ENCODE measurements at places on chromosomes 2 and 18.
A peak's percentile ranks its signal among the peaks of the same experiment; 100 is the strongest.

- no peak for DNase-seq
Observed at GRCh38 chr2:82674652-82675051, 1784.4 kb downstream of the SUCLG1 start.

DNA sequence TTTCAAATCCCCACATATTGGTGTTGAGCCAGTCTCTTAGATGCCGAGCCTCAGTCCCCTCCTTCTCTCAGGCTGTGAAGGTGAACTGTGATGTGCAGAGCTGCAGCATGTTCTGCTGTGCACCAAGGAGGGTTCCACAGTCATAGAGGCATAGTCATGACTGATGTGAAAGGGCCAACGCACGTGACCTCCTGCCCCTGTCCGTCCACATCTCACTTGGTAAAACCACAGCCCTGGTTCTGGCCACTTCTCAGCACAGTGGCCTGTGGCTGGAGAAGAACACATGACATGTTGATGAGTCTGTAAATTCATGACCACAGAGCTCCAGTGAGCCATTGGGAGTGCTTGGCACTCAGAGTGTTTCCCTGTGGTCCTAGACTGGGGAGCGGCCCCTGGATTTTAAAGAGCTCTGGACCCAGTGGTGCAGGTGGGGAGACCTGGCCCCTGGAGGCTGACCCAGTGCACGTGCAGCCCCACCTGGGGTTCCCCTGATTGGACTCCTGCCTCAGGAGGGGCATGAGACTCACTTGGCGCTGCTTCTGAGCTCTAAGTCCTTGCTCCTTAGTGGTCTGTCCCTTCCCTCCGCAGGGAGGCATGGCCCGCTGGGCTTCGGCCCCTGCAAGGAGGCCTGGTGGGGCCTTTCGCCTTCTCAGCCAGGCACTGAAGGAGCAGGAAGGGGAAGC lies 25.3 kb downstream of the INPP4A start:
- no peak for DNase-seq

GRCh38 chr2:150824118-150824517 lies 336.7 kb upstream of the RND3 start:
- no peak for DNase-seq

- DNase-seq, result no peak
Observed at GRCh38 chr2:24768601-24769000, 24.6 kb downstream of the PTRHD1 start.

DNA sequence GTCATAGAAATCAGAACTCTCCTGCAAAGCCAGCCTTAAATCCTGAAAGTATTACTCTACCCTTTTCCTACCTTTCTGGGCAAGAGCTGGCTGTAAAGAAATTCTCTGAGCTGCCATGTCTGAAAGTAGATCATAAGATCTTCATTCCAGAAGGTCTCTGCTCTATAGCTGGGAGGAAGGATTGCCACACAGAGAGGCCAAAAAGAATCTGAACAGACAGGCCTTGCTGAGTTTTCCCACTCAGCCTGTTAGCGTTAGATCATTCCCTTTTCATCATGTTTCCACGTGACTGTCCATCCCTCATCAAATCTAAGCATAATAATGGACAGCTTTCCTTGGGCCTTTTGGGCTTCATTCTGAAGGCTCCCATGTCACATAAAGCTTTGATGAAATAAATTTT lies 43.2 kb upstream of the FHL2 start:
- no peak for DNase-seq

- DNase-seq, result no peak
Observed at GRCh38 chr2:117500721-117501120, 313.8 kb upstream of the DDX18 start.

DNA sequence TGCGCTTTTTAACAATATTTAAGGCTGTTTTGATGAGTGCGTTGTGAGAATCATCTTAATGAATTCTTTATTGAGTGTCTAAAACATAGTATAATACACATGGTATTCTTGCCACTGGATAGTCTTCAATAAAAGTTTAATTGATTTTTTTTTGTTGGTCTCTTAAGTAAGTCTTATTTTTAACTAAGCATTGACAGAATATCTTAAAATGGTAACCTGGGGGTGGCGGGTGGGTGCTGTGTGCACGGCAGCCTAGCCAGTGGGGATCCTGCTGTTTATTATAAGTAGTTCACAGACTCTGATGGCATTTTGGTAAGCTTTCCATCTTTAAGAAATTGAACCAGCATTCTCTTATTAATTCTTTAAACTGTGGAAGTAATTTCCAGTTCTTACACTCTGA lies 6.0 kb downstream of the SOX11 start:
- DNase-seq, result no peak

DNA sequence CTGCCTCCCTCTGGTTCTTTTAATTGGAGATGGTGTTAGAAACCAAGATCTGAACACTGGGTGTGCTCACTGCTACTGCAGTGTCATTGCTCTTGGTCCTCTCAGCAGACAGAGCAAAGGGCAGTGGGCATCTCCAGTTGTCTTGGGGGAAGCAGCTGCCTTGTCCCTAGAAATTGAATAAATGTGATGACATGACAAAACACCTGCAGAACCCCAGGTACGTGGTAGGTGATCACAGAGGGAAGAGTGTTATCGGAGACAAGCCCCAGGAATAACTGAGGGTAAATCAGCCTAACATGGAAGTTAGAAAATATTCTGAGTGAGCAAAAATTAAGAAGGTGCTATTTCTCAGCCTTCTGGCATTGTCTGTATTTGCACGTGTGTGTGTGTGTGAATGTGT lies 311.9 kb upstream of the HDAC4 start:
- DNase-seq, result no peak

GRCh38 chr2:223760838-223761502 lies 76.4 kb downstream of the AP1S3 start:
- peak; percentile 63 for DNase-seq

DNA sequence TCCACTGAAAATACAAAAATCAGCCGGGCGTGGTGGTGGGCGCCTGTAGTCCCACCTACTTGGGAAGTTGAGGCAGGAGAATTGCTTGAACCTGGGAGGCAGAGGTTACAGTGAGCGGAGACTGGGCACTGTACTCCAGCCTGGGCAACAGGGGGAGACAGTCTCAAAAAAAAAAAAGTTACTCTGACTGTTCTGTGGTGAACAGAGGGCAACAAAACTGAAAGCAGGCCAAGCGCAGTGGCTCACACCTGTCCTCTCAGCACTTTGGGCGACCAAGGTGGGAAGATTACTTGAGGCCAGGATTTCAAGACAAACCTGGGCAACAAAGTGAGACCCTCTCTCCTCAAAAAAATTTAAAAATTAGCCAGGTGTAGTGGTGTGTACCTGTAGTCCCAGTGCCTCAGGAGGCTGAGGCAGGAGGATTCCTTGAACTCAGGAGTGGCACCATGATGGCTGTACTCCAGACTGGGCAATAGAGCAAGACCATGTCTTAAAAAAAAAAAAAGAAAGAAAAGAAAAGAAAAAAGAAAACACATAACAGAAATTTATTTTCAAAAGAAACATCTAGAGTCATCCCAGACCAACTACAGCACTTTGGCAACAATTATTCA lies 13.6 kb upstream of the RTN4 start:
- DNase-seq, result no peak

GRCh38 chr18:71001597-71001996 lies 712.8 kb downstream of the SOCS6 start:
- DNase-seq, result no peak

DNA sequence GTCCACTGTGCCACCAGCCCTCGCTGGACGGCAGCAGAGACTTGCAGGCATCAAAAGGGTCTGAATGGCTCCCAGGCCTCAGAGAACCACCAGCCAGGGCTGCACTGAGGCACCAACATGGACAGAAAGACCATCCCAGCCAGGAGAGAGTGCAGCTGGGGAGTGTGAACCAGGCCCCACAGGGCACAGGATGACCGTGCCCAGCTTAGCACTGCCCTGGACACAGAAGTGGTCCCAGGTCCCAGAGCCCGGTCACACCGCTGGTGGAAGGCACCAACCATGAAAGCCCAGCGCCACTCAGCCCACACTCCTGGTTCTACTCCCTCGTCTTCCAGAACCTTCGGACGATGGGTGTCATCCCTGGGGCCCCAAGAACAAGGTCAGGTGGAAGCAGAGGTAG lies 20.5 kb downstream of the AQP12A start:
- DNase-seq, result no peak

DNA sequence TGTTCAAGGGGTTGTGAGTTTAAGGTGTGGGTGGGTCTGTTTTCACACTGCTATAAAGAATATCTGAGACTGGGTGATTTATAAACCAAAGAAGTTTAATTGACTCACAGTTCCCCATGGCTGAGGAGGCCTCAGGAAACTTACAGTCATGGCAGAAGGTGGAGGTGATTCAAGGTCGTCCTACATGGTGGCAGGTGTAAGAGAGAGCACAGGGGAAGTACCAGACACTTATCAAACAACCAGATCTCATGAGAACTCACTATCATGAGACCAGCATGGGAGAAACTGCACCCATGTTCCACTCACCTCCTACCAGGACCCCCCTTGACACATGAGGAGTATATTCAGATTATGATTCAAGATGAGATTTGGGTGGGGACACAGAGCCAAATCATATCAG lies 38.0 kb downstream of the RHBDD1 start:
- DNase-seq, result peak; percentile 56

DNA sequence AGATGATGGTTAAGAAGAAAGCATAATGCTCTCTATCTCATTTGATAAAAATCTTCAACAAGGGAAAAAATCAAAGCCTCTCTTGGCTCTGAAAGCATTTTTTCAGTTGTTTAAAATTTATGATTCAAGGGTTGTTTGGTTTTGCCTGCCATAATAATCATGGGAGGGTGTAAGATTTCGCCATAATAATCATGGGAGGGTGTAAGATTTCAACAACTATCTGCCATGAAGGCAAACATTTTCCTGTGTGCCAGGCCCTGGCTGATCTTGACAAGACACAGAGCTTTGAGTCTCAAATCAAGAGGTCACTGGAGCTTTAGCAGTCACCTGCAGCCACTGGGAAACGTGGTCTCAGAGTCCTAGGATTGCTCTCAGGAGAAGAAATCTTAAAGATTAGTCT lies 175.1 kb upstream of the PIEZO2 start:
- no peak for DNase-seq

- no peak for DNase-seq
Observed at GRCh38 chr2:43370146-43370545, 143.7 kb upstream of the ZFP36L2 start.

DNA sequence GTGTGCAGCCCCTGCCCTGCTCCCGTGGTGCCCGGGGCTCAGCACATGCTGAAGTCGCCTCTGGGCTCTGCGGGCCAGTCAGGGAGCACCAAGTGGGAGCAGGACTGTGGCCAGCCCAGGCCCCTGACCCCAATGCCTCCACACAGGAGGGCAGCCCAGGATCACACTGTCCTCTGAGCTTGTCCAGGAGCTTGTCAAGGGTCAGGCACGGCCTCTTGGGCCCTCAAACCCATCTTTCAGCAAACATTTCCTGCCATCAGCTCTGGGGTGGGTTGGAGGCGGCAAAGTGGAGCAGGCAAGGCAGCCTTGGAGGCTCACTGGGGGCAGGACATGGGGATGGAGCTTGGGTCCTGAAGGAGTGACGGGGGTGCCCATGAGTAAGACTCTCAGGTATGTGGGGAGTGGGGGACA lies 10.3 kb downstream of the SNED1 start:
- no peak for DNase-seq

DNA sequence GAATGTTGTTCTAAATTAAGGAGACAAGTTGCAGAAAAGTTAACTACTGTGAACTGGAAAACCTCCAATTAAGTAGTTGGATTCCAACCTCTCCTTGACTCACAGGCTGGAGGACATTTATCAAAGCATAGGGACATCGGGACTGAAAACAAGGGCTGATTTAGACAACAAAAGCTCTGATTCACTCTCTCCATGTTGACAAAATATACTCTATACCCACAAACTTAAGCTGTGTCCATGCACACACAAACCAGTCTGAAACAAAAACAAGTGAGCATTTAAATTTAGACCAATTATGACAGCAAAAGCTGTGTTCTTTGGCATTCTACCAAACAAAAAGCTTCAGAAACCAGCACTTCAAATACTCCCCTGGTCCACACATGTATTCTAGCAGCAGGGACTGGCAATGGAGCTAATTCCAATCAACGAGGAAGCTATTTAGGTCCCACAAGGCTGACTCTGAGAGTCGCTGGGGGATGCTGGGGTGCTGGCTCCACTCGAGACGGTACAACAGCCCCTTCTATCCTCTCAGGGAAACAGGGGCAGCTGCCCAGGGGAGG lies 71.4 kb downstream of the NXPH2 start:
- no peak for DNase-seq

GRCh38 chr2:74715880-74716279 lies 61.8 kb downstream of the SEMA4F start:
- no peak for DNase-seq

GRCh38 chr2:136495636-136496035 lies 269.7 kb upstream of the THSD7B start:
- DNase-seq, result no peak

GRCh38 chr2:58376592-58376991 lies 135.5 kb upstream of the FANCL start:
- DNase-seq, result no peak

DNA sequence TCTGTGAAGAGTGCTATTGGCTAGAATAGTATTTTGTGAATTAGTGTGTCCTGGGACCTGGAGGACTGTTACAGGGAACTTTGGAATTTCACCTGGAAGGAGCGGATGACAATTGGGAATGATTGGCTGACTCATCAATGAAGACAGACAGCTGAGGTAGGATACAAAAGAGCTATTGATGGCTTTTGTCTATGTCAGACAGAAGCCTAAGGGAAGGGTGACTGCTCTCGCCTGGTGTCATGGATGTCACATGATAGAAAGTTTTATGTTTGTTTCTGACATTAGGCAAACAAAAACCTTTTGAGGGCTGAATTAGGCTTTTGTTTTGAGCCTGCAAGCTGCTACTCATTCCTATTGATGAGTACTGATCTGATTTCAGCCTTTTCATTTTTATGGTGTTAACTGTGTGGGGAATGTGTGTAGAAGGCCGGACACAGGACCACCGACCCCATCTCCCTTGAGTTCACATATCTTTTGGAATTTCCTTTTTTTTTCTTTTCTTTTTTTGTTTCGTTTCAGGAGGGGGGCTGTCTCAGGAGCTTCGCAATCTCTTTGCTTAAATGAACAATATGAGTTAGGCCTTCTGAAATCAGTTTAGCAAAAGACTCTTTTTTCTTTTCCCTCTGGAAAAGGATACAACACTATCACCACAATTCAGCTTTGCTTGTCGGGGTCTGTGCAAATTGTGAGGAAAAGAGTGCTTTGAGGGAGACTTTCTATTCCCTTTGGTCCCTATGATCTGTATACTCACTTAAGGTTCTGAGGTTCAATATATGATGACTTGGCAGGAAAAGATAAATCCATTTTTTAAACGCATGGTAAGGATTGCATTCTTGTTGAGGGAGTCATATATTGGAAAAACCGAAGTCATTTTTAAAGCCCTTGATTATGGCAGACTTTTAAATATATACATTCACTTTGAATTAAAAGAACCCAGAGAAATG lies 207.9 kb upstream of the FIGN start:
- DNase-seq, result no peak

- no peak for DNase-seq
Observed at GRCh38 chr2:134260713-134261112, 6.8 kb downstream of the MGAT5 start.

DNA sequence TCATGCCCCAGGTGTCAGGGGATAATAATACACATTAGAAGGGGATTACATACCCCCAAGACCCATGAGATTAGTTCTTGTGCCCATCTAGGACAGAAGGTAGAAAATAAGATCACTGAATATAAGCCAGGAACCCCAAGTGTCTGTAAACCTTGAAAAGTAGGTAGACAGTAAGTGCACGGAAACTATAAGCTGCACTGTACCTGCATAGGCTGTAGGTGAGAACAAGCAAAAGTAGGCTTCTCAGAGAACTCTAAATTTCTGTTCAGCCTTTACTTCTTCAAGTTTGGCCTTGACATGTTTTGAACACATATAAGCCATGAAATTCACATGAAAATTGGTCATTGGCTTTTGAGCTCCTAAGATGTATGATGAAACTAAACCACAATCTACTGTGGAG lies 113.0 kb upstream of the FSIP2 start:
- no peak for DNase-seq
